Gastroesophageal sphincter (tissue), 4 donors: ENCODE measurements at places on chromosomes 1 and 21. TPM values are rescaled to one million over a fixed set of nuclear protein-coding genes. Genes with fewer than 3 reads are reported as not detected.

The PDE4DIP gene
- 170 TPM for total RNA-seq

- ATAC-seq, result peak; percentile 92
These were observed 38.8 kb upstream of the SRSF10 start for GRCh38 chr1:24018611-24019580.

The ADGRL2 gene
- 69.4 TPM for total RNA-seq

- no peak for ATAC-seq
These were observed 940 bp upstream of the PRKCZ start for GRCh38 chr1:2049225-2049717.

The CCDC185 gene
- not detected for total RNA-seq

The OR2T29 gene
- total RNA-seq, result not detected

DNA sequence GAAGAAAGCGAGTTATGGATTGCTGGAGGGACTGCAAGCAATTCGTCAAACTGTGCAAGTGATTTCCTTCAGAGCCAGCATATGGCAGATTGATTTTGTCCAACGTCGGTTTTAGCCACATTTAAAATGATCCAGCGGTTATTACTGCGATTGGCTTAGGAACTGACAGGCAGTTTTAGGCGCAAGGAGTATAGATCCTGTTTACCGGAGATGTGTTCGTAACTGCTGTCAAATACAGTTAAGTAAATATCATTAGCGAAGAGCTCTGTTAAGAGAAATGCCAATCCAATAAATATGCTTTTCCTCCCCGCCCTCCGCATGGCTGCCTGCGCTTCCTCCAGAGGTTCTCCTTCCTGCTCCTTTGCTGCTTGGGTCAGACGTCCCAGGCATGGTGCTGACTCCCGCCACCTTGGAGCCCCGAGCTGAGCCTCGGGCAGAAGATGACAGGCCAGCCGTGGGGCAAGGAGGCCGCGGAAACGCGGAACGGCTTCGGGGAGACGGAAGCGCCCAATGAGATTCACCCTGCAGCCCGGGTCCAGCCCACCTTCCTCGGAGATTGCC lies 9.4 kb upstream of the BARHL2 start:
- ATAC-seq, result no peak

DNA sequence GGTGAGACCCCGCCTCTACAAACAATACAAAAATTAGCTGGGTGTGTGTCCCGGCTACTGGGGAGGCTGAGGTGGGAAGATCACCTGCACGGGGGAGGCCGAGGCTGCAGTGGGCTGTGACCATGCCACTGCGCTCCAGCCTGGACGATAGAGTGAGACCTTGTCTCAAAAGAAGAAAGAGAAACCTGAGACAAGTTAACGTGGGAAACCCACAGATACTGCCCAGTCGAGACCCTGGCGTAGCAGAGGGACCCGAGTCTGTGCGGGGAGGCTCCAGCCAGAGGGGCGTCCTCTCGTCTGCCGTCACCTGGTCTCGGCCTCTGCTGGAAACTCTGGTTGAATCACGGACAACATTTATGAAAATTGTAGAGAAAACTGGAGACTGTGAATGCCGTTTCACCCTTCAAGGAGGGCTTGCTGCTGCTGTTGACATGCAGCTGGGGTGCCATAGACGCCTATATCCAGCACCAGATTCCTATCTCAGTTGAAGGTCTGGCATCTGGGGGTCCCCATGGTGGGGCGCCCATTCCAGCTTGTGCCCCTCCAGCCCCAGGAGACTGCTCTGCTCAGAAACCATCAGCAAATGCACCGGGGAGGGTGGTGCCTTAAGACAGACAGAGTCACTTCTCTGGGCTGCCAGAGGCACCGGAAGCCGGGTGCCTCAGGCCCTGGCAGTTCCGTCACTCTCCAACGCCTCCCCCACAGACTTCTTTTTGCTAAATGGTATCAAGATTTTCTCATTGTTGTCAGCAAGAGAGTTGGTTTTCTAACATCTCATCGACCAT lies 13.6 kb upstream of the CDK11B start:
- ATAC-seq, result no peak

GRCh38 chr1:247966532-247967204 lies 1.6 kb downstream of the OR2AK2 start:
- ATAC-seq, result no peak

The LCE2B gene
- not detected for total RNA-seq

DNA sequence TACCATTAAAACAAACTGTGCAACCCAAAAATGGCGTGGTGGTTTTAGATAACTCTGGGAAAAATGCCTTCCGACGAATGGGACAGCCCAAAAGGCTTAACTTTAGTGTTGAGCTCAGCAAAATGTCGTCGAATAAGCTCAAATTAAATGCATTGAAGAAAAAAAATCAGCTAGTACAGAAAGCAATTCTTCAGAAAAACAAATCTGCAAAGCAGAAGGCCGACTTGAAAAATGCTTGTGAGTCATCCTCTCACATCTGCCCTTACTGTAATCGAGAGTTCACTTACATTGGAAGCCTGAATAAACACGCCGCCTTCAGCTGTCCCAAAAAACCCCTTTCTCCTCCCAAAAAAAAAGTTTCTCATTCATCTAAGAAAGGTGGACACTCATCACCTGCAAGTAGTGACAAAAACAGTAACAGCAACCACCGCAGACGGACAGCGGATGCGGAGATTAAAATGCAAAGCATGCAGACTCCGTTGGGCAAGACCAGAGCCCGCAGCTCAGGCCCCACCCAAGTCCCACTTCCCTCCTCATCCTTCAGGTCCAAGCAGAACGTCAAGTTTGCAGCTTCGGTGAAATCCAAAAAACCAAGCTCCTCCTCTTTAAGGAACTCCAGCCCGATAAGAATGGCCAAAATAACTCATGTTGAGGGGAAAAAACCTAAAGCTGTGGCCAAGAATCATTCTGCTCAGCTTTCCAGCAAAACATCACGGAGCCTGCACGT lies 82.1 kb downstream of the PRDM2 start:
- ATAC-seq, result peak; percentile 71

GRCh38 chr1:30265127-30266070 lies 458.0 kb downstream of the MATN1 start:
- no peak for ATAC-seq

- no peak for ATAC-seq
These were observed 1.1 kb upstream of the CYB561D1 start for GRCh38 chr1:109492779-109493178.

The CSF3R gene
- 5.4 TPM for total RNA-seq

DNA sequence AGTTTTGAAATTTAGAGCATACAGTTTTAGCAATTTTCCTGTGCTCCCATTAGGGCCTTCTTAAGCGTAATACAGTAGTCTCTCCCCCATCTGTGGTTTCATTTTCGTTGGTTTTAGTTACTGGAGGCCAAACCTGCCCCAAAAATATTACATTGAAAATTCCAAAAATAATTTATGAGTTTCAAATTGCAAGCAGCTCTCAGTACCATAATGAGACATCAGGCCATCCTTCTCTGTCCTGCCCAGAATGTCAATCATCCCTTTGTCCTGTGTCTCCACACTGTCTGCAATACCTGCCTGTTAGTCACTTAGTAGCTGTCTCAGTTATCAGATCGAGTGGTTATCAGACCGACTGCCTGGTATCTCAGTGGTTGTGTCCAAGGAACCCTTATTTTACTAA lies 45.4 kb downstream of the ADSS2 start:
- no peak for ATAC-seq

The DISP3 gene
- total RNA-seq, result not detected

DNA sequence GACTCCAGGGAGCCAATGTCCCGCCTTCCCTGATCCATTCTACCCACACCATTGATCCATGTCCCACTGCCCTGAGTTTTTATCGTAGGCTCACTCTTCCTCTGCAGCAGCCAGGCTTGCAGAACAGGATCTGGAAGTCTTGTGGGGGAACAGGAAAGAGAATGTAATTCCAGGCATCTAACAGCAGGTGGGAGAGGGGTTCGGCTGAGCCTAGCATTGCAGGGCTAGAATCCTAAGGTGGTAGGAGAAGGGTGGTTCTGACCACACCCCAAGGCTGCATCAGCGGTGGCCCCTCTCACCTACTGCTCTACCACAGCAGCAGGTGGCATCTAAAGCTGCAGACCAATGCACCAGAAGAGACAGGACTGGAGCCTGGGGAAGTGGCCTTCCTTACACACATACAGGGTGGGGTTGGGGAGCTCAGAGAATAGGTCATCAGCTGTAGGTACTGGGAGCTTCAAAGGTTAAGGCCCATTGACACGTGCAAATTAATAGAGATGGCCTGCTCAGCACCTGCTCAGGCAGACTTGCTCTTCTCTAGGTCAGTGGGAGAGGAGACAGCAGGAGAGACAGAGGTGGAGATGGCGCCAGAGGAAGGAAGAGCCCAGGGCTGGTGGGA lies 20.5 kb downstream of the KNCN start:
- ATAC-seq, result no peak

The PIK3R3 gene
- 34.7 TPM for total RNA-seq

The LHX8 gene
- not detected for total RNA-seq

GRCh38 chr1:160007577-160008200 lies 24.1 kb downstream of the PIGM start:
- no peak for ATAC-seq

DNA sequence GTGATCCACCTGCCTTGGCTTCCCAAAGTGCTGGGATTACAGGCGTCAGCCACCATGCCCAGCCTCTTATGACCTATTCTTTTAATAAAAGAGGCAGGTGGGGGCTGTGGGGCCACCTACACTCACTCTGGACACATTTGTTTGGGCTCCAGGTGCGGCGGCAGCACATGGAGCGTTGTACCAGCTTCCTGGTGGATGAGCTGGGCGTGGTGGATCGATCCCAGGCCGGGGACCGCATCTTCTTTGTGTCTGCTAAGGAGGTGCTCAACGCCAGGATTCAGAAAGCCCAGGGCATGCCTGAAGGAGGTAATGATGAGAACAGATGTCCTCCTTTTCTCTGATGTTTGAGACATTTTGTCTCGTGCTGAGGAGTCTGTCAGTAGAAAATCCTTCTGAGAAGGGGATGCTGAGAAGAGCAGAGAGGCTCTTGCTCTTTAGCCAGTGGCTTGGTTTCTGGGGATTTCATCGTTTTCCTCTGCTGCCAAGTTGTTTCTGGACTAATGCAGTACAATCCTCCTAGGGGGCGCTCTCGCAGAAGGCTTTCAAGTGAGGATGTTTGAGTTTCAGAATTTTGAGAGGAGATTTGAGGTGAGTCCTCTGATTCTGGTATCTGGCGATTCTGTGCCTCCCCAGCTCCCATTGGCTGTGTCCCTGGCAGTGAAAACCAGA lies 17.9 kb upstream of the MIIP start:
- no peak for ATAC-seq

GRCh38 chr1:192807211-192808162 lies 1.4 kb upstream of the RGS2 start:
- ATAC-seq, result no peak

The IPP gene
- 7.9 TPM for total RNA-seq

The PRR9 gene
- total RNA-seq, result not detected

- no peak for ATAC-seq
These were observed 25.9 kb downstream of the TSPAN2 start for GRCh38 chr1:115063228-115063901.

DNA sequence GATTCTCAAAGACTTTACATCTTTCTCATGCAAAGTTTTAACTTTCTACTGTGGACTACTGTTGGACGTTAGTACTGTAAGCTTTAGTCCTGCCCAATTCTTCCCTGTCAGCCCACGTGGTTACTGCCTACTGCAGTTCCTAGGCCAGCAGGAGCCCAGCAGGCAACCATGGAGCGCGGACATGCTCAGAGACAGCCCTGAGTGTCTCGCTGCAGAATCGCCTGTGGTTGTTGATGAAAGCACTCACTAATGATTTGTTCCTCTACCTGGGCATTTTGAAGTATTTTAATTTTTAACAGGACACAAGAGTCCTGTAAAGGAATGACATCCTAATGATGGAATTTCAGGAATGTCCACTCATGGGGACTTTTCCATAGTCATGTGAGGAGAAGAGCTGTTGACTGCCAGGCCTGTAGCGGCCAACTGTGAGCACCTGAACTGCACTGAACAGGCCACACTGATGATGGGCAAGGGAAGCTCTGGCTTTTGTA lies 44.1 kb downstream of the PGBD5 start:
- ATAC-seq, result no peak

The SLFNL1 gene
- 0.35 TPM for total RNA-seq

The OR2L2 gene
- total RNA-seq, result not detected

The GIPC2 gene
- total RNA-seq, result 9.0 TPM

- peak; percentile 80 for ATAC-seq
These were observed at the start of gene PTGFRN for GRCh38 chr1:116909512-116910378. TSS of gene PTGFRN (plus strand) at chr1:116909916. CDS start at chr1:116910204, 288 bp downstream.

GRCh38 chr1:110348771-110349170 lies 9.6 kb downstream of the RBM15 start:
- ATAC-seq, result no peak

The LORICRIN gene
- total RNA-seq, result not detected

GRCh38 chr1:221979444-221980032 lies 237.6 kb upstream of the DUSP10 start:
- ATAC-seq, result no peak

The SPATA45 gene
- total RNA-seq, result not detected

DNA sequence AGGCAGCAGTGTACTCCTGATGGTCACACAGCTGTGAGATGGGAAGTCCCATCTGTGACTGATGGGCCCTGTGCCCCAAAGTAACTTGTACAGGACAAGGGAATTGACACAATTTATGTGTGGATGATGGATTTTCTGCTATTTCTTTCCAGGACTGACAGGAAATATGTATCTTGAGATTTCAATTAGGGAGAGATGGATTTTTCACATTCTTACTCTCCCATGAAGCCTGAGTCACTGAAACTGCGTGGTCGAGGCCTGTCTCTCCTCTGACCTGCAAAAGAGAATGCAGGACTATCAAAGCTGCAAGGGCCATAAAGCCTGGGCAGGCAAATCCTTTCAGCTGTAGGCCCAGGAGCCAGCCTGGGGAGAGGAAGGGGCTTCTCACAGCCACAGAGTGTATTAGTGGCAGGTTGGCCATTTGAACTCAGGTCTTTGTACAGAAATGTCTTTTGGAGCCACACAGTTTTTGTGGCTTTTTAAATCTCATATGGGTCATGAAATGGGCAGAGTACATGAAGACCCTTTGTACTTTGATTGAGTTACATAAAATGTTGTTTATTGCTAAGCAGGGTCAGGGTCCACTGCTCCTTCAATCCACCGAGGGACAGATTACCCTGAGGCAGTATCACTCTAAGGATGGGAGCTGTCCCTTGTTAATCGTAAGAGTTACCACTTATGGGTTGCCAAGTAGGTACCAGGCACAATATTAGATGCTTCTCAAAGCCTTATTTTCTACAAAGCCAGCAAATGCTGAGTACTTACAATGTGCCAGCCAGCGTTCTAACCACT lies 14.8 kb downstream of the ALX3 start:
- no peak for ATAC-seq

The SPRR1B gene
- total RNA-seq, result not detected

The NCAM2 gene
- 9.1 TPM for total RNA-seq
